ENCODE measurements at places on chromosomes 13 and 19.

DNA sequence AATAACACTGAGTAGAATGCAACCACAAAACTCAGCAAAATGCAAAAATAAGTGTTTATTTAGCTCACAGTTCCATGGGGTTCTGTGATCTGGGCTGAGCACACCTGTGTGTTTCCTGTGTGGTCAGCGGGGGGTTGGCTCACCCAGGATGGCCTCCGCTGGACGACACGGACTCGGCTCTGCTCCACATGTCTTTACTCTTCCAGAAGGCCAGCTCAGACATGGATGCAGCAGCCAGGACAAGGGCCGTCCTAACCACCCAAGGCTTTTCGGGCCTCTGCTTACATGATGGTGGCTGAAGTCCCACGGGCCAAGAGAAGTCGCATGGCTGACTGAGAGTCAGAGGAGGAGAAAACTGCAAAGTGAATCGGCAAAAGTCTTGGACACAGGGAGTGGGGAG, 153.5 kb upstream of the IRS2 start:
- no peak for DNase-seq

DNA sequence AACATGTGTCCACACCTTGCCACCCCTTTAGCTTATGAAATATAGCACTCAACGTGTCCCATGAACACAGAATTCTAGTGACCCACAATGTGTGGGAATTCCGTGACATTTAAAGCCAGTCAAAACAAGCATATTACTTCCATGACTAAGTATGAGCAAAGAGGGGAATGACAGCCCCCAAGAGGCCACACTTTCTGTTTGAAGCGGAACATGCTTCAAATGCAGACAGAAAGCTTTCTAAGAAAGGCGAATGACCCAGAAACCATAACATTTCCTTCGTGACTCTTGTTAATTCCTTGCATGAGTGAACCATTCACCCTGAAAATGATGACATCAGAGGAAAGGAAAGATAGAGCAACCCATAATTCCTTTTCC, 122.0 kb upstream of the FNDC3A start:
- DNase-seq, result peak; percentile 22

DNA sequence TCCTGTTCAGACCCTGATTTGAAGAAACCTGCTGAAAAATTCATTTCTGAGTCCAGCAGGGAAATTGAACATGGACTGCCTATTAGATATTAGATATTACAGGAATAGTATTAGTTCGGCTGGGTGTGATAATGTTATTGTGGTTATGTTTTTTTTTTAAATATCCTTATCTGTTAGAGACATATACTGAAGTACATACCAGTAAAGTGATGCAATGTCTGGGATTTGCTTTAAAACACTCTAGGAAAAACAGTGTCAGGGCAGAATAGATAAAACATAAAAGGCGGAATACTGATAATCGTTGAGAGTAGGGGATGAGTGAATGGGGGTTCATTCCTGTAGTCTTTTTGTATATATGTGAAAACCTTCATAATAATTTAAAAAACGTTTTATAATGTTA, 28.7 kb upstream of the AMER2 start:
- no peak for DNase-seq

DNA sequence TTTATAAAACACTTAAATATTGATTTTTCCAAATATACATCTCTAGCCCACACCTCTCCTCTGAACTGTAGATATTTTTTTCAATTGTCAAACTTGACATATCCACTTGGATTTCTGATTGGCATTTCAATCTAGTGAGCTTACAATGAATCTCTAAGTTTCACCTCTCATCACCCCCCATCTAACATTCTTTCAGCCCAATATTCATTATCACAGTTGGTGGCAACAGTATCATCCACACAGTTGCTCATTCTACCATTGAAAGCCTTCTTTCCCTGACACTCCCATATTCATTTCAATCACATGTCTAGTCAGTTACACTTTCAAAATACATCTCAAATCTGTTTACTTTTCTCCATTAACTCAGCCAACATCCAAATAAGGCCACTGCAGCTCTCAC, 385.2 kb downstream of the PCDH20 start:
- no peak for DNase-seq

DNA sequence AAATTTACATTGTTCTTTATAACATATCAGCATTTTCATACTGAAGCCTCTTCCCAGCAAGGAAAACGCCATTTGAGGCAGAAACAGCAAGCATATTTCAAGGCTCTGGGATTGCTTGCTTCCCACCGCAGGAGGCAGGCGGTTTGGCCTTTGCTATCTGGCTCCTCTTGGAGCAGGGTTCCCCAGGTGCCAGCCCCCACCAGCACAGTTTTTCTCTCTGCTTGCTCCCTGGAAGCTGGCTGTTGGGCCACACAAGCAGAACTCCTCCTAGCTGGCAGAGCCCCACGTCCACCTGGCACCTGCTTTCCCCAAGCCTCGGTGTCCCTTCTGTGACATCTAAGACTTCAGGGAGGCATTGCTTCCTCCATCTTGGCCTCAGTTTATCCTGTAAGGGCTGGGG, 16.7 kb downstream of the GATAD2A start:
- no peak for DNase-seq

- no peak for DNase-seq
These were observed 363 bp downstream of the CACNA1A start for GRCh38 chr19:13505761-13506470.

DNA sequence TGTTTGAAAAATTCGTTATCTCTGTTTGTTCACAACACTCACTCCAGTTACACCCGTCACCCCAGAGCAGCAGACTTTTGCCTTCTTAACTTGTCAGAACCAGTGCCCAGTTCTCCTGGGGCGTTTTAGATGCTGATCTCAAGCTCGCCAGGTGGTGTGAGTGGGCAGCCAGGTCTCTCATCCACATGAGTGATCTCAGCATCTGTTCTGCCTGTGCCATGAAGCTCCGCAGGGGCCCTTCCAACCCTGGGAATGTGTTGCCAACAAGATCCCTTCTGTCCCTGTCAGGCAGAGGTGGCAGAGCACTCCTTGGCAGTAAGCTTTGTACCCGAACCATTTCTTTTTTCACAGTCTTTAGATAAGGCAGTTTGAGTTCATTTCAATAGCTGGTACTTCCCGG, 896.5 kb downstream of the UQCRFS1 start:
- no peak for DNase-seq

DNA sequence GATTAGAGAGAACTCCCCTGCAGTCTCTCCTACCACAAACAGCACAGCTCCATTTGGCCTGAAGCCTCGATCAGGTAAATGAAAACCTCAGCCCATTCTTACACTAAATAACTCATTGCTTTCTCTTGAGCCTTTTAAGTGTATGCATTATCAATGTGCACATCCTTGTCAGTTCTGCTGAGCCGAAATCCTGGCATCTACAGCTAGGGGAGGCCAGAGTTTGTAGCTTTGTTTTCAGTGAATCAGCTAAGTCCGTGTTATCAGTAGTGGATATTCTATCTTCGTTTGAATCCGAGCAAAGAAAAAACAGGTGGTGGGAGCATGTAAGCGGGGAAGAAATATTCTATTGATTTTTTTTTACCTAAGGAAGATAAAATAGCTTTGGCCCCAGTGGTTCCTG, 84.4 kb downstream of the ESD start:
- no peak for DNase-seq

DNA sequence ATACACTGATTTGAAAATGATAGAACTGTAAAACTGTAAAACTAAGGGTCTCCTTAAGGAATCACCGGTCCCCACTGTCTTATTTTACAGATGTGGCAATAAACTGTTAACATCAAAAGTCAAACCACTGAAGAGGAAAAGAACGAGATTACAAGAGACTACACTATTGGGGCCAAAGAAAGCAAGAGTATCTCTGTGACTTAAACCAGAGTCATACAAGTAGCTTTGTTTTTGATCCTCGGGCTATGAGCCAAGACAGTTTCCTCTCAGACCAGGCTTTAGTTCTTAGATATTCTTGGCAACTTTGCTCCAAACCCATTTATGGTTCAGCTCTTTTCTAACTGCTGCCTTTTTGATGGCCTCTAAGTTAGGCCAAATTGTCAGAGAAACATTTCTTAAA, 113.8 kb downstream of the TBC1D4 start:
- DNase-seq, result peak; percentile 73

DNA sequence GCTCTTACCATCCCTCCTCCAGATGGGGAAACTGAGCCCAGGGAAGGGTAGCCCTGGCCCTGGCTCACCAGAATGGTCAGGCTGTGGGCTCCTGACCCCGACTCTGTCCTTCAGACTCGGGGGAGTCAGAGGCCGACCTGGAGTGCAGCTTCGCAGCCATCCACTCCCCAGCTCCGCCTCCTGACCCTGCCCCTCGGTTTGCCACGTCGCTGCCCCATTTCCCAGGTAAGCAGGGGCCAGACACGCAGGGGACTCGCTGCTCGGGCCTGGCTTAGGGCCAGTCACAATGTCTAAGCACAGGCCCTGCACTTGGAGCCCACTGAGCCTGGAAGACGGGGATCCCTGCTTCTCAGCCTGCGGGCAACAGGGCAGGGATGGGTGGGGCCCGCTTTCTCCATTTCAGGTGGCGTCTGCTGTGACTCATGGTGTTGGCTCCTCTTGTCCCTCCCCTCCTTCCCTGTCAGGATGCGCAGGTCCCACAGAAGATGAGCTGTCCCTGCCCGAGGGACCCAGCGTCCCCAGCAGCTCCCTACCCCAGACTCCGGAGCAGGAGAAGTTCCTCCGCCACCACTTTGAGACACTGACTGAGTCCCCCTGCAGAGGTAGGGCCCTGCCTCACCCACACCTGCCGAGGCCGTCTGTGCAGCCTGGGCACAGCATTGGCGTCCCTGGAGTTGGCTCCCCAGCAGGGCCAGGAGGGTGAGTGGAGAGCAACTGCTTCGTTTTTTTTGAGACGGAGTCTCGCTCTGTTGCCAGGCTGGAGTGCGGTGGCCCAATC, 9.2 kb upstream of the OVOL3 start:
- no peak for DNase-seq

GRCh38 chr19:34155686-34156085, 16.6 kb upstream of the LSM14A start:
- DNase-seq, result no peak

- no peak for DNase-seq
These were observed 23.0 kb downstream of the PPP1R37 start for GRCh38 chr19:45115809-45116615.

GRCh38 chr19:46731584-46731983, 14.3 kb upstream of the FKRP start:
- no peak for DNase-seq

DNA sequence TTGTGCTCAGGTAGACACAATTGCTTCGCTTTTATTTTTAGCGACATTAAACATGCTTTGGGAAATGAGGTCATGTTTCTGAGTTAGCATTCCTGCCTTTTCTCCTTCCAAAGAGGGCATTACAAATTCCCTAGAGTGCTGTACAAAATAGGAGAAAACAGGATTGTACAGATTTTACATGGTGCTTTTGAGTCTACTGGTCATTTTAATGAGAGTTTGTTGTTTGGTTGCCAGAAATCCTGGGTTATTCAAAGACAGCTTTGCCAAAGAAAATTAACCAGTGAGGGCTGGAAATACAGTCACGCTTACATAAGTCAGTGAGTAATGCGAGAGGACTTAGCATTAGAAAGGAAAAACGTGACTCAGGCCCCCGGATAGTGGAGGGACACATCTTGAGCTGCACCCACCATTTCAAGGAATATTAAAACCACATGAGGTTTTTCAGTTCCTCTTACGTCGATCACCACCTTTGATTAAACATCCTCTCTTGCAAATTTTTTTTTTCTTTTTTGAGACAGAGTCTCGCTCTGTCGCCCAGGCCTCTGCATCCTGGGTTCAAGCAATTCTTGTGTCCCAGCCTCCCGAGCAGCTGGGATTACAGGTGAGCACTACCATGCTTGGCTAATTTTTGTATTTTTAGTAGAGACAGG, 55.4 kb downstream of the SACS start:
- DNase-seq, result no peak

GRCh38 chr13:53408847-53409568, 380.4 kb downstream of the OLFM4 start:
- no peak for DNase-seq

DNA sequence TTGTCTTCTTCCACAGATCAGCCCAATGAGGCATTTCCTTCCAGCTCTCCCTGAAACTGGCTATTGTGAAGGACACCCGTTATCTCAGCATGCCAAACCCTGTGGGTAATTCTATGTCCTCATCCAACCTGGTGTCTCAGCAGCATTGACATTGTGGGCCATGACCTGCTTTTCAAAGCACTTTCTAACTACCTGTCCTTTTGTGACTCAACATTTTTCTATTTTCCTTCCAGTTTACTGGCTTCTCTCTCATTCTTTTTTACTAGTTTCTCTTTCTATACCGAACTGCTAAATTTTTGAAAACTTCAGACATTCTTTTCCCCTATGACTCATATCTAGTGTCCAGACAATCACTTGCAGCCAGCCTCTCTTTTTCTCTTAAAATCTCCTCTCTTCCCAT, 136.4 kb upstream of the HTR2A start:
- DNase-seq, result no peak

GRCh38 chr13:56015919-56016318, 1124.8 kb upstream of the PRR20A start:
- DNase-seq, result no peak

Measured in foreskin melanocyte (primary cell).